ENCODE measurements at places on chromosomes 3 and 15. TPM values are rescaled to one million over a fixed set of nuclear protein-coding genes. Genes with fewer than 3 reads are reported as not detected.

DNA sequence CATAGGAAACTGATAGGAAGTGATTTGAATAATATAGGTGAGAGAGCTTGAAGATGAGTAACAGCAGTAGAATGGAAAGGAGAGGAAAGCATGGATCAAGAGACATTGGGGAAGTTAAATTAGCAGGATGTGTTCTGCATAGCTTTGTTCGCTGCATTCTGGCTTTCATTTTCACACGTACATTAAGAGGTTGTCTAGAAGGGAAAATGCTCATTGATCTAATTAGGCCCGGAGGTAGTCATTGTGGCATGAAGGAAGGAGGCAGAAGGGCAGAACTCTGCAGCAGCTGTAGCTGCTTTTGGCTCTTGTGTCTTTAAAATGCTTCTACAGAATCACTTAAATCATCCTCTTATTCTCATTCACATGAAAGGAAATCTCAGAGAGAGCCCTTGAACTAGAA is 40.3 kb downstream of the KCNAB1 start:
- DNase-seq = no peak

- DNase-seq = peak; percentile 54
These were observed at the start of gene SHC4 for GRCh38 chr15:48963524-48964113. Gene SHC4, minus strand, starts transcription at chr15:48963919. Its CDS starts 904 bp downstream, at chr15:48963015.

- DNase-seq = peak; percentile 10
These were observed 31.7 kb downstream of the PSTPIP1 start for GRCh38 chr15:77026501-77027110.

- DNase-seq = no peak
These were observed 300.0 kb upstream of the CTNNB1 start for GRCh38 chr3:40899286-40899712.

DNA sequence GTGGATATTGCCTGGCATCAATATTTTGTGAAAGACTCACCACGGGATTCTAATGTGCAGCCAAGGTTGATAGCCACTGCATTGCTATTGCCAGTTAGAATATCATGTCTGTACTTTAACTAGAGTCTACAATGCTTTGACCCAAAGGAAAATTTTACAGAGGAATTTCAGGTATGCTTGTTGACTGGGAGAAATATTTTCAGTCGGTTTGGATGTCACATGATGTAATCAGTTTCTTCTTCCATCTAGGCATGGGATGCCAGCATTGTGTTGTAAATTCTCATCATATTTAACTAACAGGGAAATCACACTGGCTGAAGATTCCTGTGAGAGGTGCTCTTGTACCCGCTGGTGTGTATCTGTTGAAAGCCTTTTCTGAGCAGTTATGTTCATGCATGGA is 508.9 kb upstream of the ADAMTS9 start:
- DNase-seq = no peak

GRCh38 chr3:170867143-170867937 is 2.7 kb downstream of the RPL22L1 start:
- DNase-seq = no peak

DNA sequence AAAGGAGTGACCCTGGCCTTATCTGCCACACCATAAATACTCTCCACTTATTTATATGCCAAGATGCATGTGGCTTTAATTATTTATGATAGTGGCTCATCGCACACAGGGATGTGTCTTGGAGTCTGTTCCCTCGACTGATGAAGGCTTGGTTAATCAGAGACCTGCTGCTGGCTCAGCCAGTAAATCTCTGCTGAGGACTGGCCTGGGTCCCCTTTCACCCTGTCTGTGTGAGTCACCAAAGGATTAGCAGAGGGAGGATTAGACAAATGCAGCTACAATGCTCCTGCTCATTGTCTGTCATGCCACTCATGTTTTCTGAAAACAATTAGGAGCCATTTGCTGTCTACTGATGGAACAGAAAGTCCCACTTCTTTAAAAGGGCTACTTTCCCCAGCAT is 226.8 kb downstream of the NTRK3 start:
- no peak for DNase-seq

DNAJA4 gene
- total RNA-seq = 54.5 TPM

RHOV gene
- 14.9 TPM for total RNA-seq

All from colonic mucosa (tissue), 4 donors.